ENCODE measurements at places on chromosomes 13 and 19.

DNA sequence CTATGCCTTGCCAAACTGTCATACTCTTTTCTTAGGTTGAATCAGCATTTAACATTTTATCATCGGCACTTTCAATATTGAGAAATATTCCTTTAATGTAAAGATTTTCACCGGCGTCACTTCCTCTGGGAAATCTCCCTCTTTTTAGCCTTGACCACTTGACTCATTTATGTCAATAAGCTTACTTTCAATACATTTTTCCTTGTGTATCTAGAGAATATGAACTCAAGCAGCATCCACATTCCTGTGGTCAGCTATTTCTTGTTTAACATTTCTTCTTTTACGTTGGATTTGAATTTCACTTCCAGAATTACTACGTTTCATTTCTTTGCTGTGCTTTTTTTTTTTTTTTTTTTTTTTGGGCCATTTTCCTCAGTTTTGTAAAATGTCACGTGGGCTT is 271.2 kb upstream of the HTR2A start:
- no peak for ATAC-seq

GRCh38 chr13:98233127-98233526 is 56.1 kb upstream of the RNF113B start:
- no peak for ATAC-seq

GRCh38 chr13:61138857-61139256 is 276.8 kb downstream of the PCDH20 start:
- no peak for ATAC-seq

DNA sequence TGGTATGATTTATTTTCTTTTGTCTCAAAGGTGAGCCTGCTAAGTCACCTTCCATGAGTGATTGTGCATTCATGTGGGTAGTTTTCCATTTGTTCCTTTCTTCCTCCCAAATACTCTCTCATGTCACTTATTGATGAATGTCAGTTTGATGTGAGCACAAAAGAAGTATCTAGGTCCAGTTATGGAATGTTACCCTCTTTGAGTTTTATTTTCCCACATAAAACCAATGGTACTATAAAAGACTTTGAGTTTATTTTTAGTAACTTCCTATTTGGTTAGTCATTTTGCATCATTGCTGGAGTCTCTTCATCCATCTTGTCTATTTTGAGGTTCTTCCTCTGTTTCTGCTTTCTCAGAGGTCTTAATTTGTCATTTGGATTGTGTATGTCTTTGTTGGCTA is 321.3 kb downstream of the GPC6 start:
- ATAC-seq = no peak

DNA sequence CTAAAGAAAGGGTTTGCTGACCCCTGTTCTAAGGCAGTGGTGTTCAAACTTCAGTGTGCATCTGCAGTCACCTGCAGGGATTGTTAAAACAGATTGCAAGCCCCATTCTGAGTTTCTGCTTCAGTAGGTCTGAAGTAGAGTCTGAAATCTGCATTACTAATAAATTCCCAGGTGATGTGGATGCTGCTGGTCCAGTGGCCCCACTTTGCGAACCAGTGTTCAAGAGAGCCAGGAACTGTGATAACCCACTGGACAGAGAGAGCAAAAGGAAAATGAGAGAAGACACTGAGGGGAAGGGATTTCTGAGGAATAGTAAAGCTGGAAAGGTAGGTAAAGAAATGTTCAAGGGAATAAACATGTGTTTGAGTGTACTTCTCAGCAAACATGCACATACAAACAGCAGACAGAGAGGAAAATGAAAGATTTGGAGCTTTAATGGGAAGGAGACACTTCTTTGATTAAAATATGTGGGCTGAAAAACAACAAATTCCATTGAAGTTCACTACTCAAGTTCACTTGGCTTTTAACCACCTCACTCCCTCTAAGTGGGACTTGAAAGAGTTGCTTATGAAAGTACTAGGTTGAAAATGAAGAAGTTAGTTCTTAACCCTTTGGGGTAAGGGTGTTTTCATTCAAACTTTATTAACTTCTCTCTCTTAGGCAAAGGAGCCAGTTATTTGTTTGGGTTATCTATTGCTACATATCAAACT is 26.4 kb upstream of the FAM216B start:
- ATAC-seq = no peak

DNA sequence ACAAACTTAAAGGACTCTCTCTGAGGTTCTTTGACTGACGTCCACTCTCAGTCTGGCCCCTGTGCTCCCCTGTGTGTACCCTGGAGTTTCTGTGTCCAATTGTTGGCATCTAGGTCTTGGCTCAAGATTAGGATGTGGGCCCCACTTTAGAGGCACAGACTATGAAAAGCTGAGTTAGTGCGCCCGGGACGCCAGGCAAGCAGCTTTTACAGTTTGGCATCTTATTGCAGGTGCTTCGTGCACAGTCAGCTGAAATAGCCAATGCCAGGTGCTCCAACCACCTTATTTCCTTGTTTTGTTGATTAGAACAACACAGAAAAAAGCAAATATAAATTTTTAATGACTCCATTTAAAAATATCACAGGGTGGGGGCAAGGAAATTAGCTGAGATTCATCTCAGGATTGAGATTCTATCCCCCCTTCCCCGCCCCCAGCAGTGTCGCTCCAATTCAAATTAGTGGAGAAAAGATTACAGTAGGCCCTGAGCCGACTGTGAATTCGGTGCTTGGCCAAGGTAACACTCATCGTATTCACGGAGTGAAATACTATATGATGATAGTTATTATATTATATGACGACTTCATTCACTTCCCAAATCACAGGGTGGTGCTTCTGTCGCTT is 4.3 kb downstream of the SOX1 start:
- ATAC-seq = no peak

- no peak for ATAC-seq
Observed at GRCh38 chr13:71034018-71034417, 833.0 kb downstream of the DACH1 start.

DNA sequence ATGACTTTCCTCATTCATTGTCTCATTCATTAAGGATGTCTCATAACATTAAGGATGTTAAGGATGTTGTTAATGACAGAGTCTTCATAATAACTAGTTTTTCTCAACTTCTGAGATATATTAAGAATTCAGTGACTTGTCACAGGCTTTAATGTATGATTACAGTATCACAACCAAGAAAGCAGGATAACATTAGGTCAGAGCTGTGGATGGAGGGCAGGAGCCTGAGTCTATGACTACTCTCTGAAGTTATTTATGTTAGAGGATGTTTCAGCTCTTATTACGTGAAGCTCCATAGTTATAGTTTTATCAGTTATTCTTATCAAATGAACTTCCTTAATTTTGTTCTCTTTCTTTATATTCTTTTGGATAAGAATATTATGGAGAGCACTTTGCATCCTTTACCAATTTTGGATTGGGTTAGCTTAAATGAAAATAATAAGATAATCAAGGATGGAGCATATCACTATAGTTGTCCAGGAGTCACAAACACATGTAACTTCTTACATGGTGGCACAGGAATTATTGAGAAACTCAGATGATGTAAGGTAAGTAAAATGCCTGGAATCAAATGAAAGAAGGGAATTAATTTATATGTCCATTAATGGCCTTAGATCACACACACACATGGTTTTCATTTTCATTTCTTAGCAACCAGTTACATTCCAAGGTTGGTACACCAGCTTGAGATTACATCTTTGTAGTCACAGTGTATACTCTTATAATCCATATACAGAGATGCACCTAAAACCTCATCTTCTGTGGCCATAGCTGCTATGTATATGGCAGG is 57.0 kb downstream of the SLC10A2 start:
- no peak for ATAC-seq

- no peak for ATAC-seq
Observed at GRCh38 chr19:32819419-32820400, 49.9 kb downstream of the SLC7A9 start.

- ATAC-seq = no peak
Observed at GRCh38 chr13:47647001-47647400, 354.1 kb downstream of the SUCLA2 start.

- no peak for ATAC-seq
Observed at GRCh38 chr13:105936816-105937215, 598.6 kb downstream of the EFNB2 start.

DNA sequence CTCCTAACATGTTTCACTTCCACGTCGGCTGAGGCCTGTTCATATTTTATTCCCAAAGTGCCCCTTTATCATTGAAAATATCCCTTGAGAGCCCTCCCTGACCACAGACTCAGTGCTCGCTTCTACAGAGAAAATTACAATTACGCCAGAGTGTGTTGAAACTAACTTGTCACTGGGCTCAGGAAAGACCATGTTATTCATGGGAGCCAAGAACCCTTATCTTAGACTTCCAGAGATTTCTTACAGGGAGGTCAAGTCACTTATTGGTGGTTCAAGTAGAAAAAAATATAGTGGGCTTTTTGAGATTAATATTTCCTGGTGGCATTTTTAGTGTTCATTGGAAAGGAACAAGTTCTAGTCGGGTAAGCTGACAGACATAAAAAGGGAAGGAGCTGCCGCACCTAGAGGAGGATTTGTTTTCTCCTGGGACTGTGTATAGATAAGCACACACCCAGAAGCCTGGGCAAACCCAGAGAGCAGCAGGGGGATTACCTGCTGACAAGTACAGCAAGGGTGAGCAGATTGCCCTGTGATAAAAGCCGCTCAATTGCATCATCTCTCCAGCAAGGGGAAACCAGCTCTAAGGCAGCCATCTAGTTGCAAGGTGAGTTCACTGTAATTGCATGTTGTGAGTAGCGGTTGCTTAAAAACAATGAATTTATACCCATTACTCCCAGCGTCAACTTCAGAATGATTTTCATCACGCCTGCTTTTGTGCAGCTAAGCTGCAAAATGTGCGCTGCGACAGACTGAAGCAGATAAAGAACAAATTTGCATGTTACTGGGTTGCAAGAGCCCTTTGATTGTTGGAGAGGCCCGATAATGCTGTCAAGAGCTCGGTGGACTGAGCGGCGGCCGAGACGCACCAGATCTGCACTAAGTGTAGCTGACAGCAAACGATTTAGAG is 46.2 kb downstream of the DCT start:
- peak; percentile 82 for ATAC-seq

DNA sequence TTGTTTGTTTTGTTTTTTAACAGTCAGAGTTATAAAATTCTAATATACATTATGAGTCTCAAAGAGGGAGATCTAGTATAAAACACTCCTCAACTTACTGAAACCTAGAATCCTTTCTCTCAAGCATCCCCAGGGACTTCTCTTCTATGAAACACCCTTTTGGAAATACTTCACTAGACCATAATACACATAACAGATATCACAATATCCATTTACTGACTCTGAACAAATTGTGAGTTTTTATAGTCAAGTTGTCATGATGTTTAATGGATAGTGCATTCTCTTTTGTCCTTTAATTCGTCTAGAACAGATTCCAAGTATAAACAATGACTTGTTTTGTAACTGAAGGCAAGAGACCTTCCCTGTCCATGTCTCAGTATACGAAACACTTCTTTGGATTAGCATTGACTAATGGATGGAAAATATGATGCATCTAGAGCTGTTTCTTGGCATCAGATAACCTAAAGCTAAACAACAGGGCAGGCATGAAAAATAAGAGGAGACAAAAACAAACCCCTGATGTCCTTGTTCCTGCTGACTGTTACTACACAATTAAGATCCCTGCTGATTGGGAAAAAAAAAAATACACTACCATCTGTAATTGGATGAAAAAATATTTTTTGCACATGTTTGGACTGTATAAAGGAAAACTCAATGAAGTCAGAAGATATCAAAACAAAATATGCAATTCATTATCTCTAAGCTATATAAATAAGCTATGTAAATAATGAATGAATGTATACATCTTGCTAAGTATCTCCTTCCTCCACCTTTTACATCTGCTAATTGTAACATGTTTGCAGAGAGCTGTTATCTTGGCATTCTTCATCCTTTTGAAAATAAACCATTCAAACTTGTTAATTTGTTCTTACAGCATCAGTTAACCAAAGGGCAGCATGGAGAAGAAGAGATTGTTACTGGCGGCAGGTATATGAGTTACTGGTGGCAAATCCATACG is 214.2 kb downstream of the LACC1 start:
- no peak for ATAC-seq

GRCh38 chr19:18832306-18833140 is 764 bp downstream of the UPF1 start:
- ATAC-seq = peak; percentile 48

Measured in activated CD4-positive, CD25-positive, alpha-beta regulatory T cell treated with anti-CD3 and anti-CD28 coated beads, Interleukin-2, amount 50 U/mL, for 24 hours (primary cell).